ENCODE measurements at places on chromosomes 12 and 14.

- no peak for DNase-seq
These were observed 190.9 kb downstream of the ETV6 start for GRCh38 chr12:11840366-11840765.

GRCh38 chr14:82488473-82488872 is 954.8 kb upstream of the SEL1L start:
- DNase-seq, result no peak

DNA sequence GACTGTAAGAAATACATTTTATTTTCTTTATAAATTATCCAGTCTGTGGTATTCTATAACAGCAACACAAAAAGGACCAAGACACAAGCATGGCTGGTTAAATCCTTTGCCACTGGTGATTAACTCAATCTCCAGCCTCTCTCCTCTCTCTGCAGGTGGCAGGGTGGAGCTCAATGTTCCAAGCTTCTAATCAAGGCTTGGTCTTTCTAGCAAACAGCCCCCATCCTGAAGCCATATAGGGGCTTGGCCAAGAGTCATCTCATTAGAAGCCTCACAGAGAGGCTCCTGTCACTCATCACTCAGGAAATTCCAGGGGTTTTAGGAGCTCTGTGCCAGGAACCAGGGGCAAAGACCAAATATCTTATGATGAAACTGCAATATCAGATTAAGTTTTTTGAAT is 12.0 kb downstream of the C12orf75 start:
- no peak for DNase-seq

GRCh38 chr14:76262641-76263040 is 110.9 kb downstream of the GPATCH2L start:
- DNase-seq, result no peak

DNA sequence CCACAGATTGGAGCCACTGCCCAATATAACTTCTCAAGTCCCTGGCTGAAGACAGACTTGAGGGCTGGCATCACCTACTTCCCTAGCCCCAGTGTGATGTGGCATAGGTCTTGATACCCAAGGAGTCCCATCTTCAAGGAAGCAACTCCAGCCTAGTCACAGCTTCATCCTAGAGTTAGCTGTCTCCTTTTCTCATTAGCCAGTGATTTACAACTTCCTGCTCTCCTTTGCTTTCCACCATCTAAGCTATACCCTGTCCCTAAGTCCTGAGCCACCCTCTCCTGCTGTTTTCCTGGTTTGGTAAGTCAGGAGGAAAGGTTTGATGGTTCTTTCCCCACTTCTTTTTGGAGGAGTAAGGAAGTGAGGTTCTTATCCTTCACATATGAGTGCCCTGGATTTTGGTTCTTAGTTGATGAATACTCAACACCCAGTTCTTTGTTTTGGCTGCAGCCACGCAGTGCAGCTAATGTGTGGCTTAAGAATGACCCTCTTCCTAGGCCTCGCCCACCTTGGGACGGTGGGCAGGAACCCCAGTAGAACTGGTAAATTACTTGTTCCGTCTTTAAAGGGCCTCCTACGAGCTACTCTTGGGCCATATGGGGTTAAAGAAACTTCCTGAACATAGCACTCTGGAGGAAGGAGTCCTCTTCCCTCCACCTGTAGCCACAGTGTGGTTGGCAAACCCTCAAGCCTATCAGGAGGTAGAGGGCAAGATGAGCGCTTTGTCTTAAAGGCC is 3.9 kb upstream of the GPX2 start:
- DNase-seq, result no peak
